ENCODE measurements at places on chromosomes 7 and 10. TPM values are rescaled to one million over a fixed set of nuclear protein-coding genes. Genes with fewer than 3 reads are reported as not detected.

The SERPINE1 gene
- total RNA-seq: 1,526 TPM

The TMEM225B gene
- total RNA-seq: 1.2 TPM

The CYCS gene
- total RNA-seq: 41.6 TPM

The CTAGE4 gene
- total RNA-seq: 0.35 TPM

The C10orf67 gene
- not detected for total RNA-seq

The RTKN2 gene
- total RNA-seq: 0.23 TPM

The ICA1 gene
- total RNA-seq: 0.23 TPM

Data from smooth muscle cell of the coronary artery (primary cell).